ENCODE measurements at places on chromosomes 13 and 19.

DNA sequence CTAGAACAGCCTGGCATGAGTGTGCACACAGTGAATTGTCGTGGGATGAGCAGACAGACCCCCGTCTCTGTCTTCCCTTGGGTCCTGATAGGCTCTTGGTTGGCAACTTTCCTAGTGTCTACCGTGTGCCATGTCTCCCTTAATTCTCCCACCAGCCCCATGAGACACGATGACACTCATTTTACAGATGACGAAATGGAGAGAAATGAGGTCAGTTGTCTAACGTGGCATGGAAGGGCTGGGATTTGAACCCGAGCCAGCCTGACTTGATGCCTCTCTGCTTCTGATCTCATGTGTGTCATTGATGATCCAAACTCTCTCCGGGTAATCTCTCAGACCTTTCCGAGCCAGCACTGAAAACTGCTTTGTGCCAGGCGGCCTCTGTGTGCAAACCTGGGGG is 8.4 kb upstream of the KLK14 start:
- no peak for DNase-seq

DNA sequence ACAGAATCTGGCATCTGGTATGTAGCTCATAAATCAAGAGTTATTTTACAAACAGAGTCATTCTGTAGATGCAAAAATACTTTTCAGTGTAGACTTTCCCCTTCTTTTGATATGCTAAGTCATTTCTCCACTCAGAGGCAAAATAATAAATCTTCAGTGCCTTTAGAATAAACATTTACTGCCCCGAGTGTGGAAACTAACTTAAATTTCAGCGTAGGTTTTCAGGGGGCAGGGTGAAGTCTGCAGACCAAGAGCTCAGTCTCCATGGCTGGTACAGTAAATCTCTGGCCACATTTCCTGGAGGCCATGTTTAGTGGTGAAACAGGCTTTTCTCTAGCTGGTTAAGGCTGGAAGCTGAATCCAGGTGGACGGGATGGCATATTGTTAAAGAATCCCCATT is 13.1 kb upstream of the ADPRHL1 start:
- no peak for DNase-seq

- DNase-seq, result no peak
Observed at GRCh38 chr19:4027146-4027545, 19.6 kb downstream of the PIAS4 start.

DNA sequence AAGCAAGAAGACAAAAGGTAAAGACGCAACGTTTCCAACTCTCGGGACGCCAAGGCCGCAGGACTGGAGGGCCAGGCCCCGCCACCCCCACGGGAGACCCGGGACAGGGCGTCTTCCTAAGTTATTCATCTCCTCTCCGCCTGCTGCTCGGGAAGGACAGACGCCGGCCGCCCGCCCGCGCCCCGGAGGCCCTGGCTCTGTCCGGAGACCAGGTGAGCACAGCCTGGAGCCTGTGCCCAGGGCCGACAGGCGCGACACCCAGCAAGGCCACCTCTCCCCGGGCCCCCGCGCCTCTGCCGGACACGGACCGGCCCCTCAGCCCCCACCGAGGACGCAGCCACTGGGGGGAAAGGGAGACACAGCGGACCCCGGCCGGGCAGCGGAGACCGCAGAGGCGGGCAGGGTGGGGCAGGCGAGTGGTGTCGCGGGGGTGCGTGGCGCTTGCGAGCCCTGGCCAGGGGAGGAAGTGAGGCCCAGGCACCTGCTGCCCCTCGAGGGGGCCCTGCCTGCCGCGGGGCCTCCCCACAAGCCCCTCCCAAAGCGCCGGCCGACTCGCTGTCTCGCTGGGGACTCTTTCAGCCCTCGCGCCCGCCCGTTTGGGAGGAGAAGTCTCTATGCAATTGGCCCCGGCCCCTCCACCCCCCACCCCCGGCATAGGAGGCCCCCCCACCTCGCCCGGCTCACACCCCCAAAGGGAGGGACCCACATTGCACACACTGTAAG is 17.2 kb downstream of the SMIM24 start:
- DNase-seq, result no peak

DNA sequence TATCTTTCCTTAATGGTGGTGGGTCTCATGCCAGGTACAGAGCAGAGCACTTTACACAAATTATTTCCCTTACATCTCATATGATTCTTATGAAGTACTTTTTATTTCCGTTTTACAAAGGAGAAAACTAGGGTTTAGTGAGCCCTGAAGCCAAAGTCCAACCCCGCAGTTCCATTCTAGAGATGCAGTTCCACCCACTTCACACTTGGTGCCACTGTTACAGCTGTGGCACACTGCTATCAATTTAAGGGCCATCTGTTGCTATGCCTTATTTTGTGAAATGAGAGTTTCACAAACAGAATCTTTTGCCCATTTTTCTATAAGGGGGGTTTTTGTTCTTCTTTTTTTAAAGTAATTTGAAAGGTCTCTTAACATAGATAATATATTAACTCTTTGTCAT is 12.9 kb downstream of the MIPEP start:
- DNase-seq, result no peak

DNA sequence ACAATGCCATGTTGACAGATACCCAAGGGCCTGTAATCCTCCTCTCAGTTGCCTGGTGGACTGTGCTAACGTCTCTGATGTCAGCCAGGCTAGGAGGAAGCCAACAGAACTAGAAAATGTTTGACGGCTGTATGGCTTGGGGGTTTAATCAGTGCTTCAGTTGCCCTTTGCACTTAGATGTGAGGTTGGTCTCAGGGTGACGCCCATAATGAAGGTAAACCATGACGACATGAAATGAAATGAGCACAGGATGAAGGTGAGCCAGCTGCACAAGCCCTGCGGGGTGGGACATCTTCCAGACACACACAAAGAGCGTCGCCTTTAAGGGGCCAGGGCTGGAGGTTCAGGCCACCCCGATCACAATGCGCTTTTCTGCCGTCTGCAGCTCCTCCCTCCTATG is 127.2 kb downstream of the CRYL1 start:
- no peak for DNase-seq

GRCh38 chr19:55472463-55472862 is 4.0 kb upstream of the ZNF628 start:
- DNase-seq, result no peak

DNA sequence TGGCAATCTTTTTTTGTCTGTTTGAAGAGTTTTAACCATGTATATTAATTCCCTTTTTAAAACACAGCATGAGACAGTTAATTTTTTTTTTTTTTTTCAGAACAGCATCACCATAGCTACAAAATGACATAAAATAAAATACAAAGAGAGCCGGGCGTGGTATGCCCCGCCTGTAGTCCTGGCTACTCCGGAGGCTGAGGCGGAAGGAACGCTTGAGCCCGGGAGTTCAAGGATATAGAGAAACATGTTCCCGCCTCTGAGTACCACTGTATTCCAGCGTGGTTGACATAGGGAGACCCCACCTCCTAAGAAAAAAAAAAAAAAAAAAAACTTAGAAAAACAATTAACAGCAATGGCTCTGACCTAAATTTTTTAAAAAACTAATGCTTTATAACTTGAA is 10.0 kb upstream of the INSR start:
- DNase-seq, result no peak

DNA sequence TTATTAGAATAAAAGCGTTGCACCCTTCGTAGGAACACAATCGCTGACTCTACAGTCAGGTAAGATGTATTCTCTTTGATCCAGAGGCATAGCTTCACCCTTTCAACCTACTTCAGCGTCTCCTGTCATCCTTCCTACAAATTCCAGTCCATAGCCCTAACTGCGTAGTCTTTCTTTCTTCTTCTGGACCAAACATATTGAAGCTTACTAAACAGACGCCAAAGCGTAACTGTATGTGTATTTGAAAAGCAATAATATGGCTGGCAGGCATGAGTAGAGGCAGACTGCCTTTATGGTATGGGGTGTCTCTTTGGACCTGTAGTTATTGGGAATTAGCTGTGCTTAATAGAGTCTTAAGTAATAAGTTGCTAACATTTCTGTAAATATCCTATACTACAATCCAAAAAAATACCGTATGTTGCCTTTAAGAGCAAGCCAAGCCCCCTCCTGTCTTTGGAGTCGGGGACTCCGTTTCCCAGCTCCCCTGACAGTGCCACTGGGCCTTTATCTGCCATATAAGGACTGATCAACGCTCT is 392 bp upstream of the ZNF548 start:
- no peak for DNase-seq

DNA sequence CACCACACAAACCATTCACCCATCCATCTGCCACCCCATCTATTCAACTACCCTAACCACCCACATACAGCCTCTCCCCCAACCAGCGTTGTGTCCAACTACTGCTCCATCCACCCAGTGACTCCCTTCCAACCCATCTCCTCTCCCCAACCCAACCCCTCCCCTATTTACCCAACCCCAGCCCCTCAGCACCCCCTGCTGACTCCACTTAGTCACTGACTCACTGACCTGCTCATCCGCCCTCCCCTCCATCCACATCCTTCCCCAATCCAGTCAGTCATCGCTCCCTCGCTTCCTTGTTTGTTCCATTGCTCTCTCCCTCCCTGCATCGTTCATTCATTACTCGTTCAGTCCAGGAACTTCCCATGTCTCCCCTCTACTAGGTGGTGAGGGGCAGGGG is 39.2 kb downstream of the KCNC3 start:
- DNase-seq, result no peak

- no peak for DNase-seq
Observed at GRCh38 chr19:33702606-33703437, 81.1 kb downstream of the CHST8 start.

- DNase-seq, result no peak
Observed at GRCh38 chr19:35348911-35349611, 1.4 kb downstream of the FFAR1 start.

GRCh38 chr19:56321989-56322440 is 7.4 kb upstream of the ZSCAN5A start:
- no peak for DNase-seq

- no peak for DNase-seq
Observed at GRCh38 chr13:51538591-51539179, 45.6 kb upstream of the WDFY2 start.

DNA sequence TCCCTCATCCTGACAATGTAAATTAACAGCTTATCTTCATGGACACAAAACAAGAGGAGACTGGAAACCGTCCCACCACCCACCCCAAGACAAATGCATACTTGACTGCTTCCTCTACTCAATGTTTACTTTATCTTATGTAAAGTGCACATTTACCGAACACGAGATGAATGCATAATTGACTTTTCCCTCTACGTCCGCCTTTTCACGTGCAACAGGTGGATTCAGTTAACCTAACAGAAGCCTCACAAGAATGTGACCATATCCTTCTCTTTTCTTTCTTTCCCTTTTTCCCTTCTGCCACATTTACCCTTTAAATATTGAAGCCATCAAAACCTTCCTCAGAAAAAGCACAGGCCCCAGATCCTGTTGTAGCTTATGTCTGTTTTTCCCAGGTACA is 468.0 kb downstream of the UQCRFS1 start:
- no peak for DNase-seq

DNA sequence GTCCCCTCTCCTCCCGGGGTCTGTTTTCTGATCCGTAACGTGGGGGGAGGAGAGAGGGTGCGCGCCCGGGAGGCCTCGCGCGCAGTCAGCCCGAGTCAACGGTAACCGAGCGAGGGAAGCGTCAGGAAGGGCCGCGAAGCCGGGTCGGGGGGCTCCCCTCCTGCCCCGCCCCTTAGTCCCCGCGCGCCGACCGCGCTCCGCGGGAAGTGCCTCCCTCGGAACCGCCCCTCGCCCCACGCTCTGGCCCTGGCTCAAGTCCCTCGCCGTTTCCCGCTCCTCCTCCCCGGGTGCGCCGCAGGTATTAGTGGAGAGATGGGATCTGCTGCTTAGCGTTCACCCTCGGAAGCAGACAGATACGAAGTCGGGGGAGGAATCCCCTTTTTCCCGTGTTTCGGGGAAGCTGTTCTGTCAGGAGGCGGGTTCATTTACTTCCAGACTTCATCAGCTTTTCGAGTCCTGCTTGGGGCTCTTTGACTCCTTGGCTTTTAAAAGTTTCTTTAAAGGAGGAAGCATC is 770 bp downstream of the HNRNPM start:
- peak; percentile 36 for DNase-seq

All from stimulated activated CD4-positive, alpha-beta T cell treated with anti-CD3 and anti-CD28 coated beads, Interleukin-1b, Interleukin-23, amount 100 ng/mL, for 24 hours (primary cell).